ENCODE measurements at places on chromosomes 5 and 9.
A peak's percentile ranks its signal among the peaks of the same experiment; 100 is the strongest.

DNA sequence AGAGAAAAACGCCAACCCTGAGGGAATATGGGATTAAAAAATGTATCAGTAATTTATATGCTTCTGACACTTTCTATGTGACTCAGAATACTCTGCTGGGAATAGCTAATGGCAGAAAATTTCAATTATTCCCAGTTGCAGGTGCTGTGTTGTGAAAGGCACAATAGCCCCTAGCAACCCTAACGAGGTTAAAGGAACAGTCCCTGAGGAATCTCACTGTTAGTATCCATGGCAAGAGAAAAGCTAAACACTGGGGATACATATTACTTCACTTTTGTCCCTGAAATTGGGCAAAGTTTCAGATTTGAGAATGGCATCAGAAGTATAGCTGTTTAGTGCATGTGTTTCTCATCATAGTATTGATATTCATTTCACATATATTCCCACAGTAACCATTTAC, 555.0 kb downstream of the RAB3C start:
- no peaks in the 10 kb centered on the region for H3K27me3 ChIP-seq
- H3K27ac ChIP-seq: no peak overlapping the region
- H3K36me3 ChIP-seq: no peaks in the 10 kb centered on the region
- H3K4me3 ChIP-seq: no peak overlapping the region
- DNase-seq: no peak

- H3K27ac ChIP-seq: no peak overlapping the region
- H3K36me3 ChIP-seq: no peaks in the 10 kb centered on the region
- no peaks in the 10 kb centered on the region for H3K4me1 ChIP-seq
- DNase-seq: no peak
These were observed 266.3 kb downstream of the SEC61B start for GRCh38 chr9:99488131-99489059.

DNA sequence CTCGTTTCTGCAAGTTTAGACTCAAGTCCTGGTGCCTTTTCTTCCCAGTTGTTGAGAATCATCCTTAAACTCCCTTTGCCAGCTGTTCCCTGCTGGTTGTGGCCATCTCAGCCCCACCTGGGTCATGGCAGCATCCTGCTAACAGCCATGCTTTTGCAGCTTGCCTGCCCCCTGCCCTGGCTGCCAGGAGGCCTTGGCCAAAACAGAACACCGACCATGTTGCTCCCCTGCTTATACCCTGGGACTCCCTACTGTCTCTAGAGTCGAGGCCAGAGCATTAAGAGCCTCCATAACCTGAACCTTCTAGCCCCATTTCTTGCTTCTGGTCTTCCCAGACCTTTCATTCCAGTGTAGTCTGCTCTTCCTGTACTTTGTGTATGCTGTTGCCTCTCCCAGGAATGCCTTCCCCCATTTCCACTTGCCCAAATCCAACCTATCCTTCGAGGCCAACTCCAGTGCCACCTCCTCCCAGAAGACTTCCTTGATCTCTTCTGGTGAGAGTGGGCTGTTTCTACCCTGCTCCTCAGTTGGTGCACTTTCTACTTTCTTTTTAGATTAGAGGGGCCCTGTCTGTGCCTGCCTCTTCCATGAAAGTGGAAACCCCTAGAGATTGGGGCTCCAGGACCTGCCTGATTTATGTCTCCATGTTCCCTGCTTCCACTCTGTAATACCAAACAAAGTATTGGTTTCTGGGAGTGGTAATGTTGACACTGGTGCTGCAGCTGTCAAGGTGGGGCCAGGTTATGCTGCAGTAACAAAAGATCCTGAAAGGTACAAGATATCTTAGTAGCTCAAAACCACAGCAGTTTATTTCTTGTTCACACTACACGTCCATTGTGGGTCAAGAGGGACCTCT, 88.2 kb downstream of the AMBP start:
- H3K4me3 ChIP-seq: no peak overlapping the region
- H3K4me1 ChIP-seq: no peaks in the 10 kb centered on the region
- no peak overlapping the region for H3K27ac ChIP-seq
- DNase-seq: no peak

GRCh38 chr9:1429297-1429696, 379.1 kb downstream of the DMRT2 start:
- H3K36me3 ChIP-seq: no peaks in the 10 kb centered on the region
- no peaks in the 10 kb centered on the region for H3K27me3 ChIP-seq
- H3K4me1 ChIP-seq: no peaks in the 10 kb centered on the region
- DNase-seq: no peak
- no peak overlapping the region for H3K4me3 ChIP-seq
- no peak overlapping the region for H3K27ac ChIP-seq

- H3K4me3 ChIP-seq: no peak overlapping the region
- no peak overlapping the region for H3K27ac ChIP-seq
- DNase-seq: no peak
- no peaks in the 10 kb centered on the region for H3K27me3 ChIP-seq
These were observed 77.9 kb downstream of the SLCO4C1 start for GRCh38 chr5:102218159-102218558.

- H3K27me3 ChIP-seq: no peaks in the 10 kb centered on the region
- no peak overlapping the region for H3K27ac ChIP-seq
- H3K4me1 ChIP-seq: no peaks in the 10 kb centered on the region
These were observed 197.8 kb upstream of the NREP start for GRCh38 chr5:111954516-111955395.

DNA sequence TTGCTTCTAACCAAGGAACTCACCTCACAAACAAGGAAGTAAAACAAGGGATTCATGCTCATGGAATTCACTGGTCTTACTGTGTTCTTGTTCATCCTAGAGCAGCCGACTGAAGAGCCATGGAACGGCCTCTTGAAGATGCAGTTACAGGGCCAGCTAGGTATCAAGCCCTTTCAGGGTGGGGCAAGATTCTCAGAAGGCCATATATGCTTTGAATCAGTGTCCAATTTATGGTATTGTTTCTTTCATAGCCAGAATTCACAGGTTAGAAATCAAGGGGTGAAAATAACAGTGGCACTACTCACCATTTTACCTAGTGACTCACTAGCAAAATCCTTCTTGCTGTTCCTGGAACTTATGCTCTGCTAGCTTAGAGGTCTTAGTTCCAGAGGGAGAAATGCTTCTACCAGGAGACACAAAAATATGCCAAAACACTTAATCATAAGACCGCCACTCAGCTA, 159.5 kb upstream of the CDH10 start:
- DNase-seq: no peak
- no peak overlapping the region for H3K4me3 ChIP-seq
- H3K4me1 ChIP-seq: no peaks in the 10 kb centered on the region
- no peak overlapping the region for H3K27ac ChIP-seq
- no peaks in the 10 kb centered on the region for H3K36me3 ChIP-seq

- H3K27me3 ChIP-seq: peaks cover 6% of the 10 kb centered on the region
- no peak for DNase-seq
- no peak overlapping the region for H3K27ac ChIP-seq
- H3K36me3 ChIP-seq: no peaks in the 10 kb centered on the region
These were observed 126.1 kb upstream of the HAND1 start for GRCh38 chr5:154603953-154604679.

GRCh38 chr5:95915999-95916686, 45.5 kb downstream of the ELL2 start:
- no peaks in the 10 kb centered on the region for H3K4me1 ChIP-seq
- H3K27me3 ChIP-seq: no peaks in the 10 kb centered on the region
- no peak for DNase-seq
- no peak overlapping the region for H3K27ac ChIP-seq
- peaks cover 9% of the 10 kb centered on the region for H3K36me3 ChIP-seq
- no peak overlapping the region for H3K4me3 ChIP-seq

GRCh38 chr9:21031091-21031807, at the start of gene HACD4:
HACD4 (minus strand) TSS chr9:21031640; CDS start chr9:21031590, 50 bp downstream.
- DNase-seq: peak; percentile 57
- peaks cover 4% of the 10 kb centered on the region for H3K36me3 ChIP-seq
- peak within 1 kb of the TSS; percentile 82 for H3K4me3 ChIP-seq

DNA sequence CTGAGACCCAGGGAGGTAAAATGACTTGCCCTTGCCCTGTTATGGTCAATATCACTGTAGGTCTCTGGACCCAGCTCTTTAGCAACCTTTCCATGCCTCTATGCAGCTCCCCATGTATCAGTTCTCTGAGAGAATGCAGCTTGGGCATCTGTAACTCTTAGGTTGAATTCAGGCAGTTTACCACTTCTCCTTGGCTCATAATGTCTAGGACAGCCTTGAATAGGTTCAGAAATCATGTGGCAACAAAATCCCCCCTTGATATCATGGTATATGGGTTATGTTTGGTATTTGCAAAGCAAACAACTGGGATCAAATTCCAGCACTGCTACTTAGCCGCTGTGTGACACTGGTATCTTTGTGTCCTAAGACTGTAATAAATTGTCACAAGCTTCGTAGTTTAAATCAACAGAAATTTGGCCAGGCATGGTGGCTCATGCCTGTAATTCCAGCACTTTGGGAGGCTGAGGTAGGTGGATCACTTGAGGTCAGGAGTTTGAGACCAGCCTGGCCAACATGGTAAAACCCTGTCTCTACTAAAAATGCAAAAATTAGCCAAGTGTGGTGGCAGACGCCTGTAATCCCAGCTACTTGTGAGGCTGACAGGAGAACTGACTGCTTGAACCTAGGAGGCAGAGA, 10.7 kb upstream of the SUB1 start:
- no peak overlapping the region for H3K4me3 ChIP-seq
- DNase-seq: no peak
- no peaks in the 10 kb centered on the region for H3K27me3 ChIP-seq
- no peaks in the 10 kb centered on the region for H3K36me3 ChIP-seq
- H3K4me1 ChIP-seq: no peaks in the 10 kb centered on the region

DNA sequence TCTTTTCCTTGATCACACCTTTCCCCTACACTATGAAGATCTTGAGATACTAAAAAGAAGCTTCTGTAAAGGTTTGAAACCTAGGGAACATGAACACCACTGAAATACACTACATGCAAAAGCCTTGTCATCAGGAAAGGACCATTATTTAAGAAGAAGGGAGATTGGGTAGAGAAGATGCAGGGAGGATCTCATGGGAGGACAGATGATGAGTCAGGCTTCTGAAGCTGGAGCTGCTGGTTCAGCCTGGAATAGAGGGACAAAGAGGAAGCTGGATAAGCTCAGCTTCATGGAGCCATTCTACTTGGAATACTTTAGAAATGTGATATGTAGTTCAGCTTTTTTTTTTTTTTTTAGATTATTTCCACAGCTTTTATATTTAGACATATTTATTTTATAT, 169.8 kb downstream of the MAN2A1 start:
- H3K4me3 ChIP-seq: no peak overlapping the region
- peaks cover 4% of the 10 kb centered on the region for H3K36me3 ChIP-seq
- no peak overlapping the region for H3K27ac ChIP-seq
- no peak for DNase-seq
- H3K27me3 ChIP-seq: no peaks in the 10 kb centered on the region

DNA sequence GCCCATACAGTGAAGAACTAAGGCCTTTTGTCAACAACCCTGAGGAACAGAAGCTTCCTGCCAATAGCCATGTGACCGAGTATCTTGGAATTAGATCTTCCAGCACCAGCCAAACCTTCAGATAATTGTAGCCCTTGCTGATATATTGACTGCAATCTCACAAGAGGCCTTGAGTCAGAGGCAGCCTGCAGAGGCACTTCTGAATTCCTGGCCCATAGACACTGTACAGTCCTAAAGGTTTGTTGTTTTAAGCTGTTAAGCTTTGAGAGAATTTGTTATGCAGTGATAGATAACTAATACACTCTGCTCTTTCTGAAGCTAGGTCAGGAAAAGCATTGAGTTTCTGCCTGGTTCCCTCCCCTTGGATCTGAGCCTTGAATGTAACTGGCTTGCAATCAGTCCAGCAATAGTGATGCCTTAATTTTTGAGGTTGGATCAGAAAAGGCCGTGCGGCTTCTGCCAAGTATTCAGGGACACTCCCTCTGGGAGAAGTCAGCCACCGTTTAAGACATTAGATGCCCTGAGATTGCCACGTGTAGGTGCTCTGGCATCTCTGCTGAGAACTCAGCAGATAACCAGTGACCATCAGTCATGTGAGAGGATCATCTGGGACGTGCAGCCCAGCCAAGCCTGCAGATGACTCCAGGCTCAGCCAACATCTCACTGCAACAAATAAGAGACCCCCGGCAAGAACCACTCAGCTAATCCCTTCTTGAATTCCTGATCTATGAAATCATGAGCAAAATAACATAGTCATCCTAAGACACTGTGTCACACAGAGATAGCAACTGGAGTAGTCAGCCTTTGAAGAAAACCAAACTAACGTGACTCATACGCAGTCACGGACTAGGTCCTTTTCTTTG, 126.8 kb upstream of the STC2 start:
- no peak for DNase-seq
- H3K27ac ChIP-seq: no peak overlapping the region
- no peaks in the 10 kb centered on the region for H3K36me3 ChIP-seq
- no peaks in the 10 kb centered on the region for H3K4me1 ChIP-seq
- H3K27me3 ChIP-seq: no peaks in the 10 kb centered on the region

- H3K27me3 ChIP-seq: peaks cover 8% of the 10 kb centered on the region
- no peak for DNase-seq
- H3K27ac ChIP-seq: no peak within 1 kb of the TSS
- H3K36me3 ChIP-seq: no peaks in the 10 kb centered on the region
- peak within 1 kb of the TSS; percentile 57 for H3K4me3 ChIP-seq
- H3K4me1 ChIP-seq: peaks cover 3% of the 10 kb centered on the region
These were observed at the start of gene DAB2 for GRCh38 chr5:39424736-39425637. DAB2 (minus strand) TSS chr5:39424980; CDS start chr5:39394320, 30,660 bp downstream.

DNA sequence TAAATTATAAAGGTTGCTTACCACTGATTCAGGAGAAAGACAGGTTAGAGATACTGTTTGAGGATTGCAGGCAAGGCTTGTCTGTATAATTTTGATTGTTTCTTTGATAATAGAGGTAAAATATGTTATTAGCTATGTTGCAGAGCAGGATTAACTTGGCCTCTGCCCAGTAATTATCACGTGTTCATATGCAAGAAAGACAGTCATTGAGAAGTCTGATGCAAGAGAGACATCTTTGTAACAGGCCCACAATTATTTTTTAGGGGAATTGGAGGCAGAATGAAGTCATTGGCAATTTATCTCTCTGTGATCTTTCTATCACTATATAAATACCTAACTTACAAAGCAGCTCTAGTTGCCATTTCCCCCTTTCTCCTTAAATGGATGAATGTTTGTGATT, 46.0 kb downstream of the SLC44A1 start:
- no peak overlapping the region for H3K4me3 ChIP-seq
- H3K4me1 ChIP-seq: no peaks in the 10 kb centered on the region
- H3K36me3 ChIP-seq: no peaks in the 10 kb centered on the region

- H3K4me3 ChIP-seq: no peak overlapping the region
- no peaks in the 10 kb centered on the region for H3K27me3 ChIP-seq
- no peak for DNase-seq
- H3K27ac ChIP-seq: no peak overlapping the region
- peaks cover 62% of the 10 kb centered on the region for H3K36me3 ChIP-seq
These were observed 46.3 kb downstream of the NNT start for GRCh38 chr5:43649256-43649655.

GRCh38 chr9:35905051-35905781, 786 bp upstream of the HRCT1 start:
- no peaks in the 10 kb centered on the region for H3K27me3 ChIP-seq
- DNase-seq: no peak
- no peak overlapping the region for H3K4me3 ChIP-seq
- H3K36me3 ChIP-seq: no peaks in the 10 kb centered on the region
- H3K4me1 ChIP-seq: peaks cover 37% of the 10 kb centered on the region
- H3K27ac ChIP-seq: no peak overlapping the region

- no peak overlapping the region for H3K27ac ChIP-seq
- H3K4me3 ChIP-seq: no peak overlapping the region
- H3K36me3 ChIP-seq: no peaks in the 10 kb centered on the region
- H3K4me1 ChIP-seq: peaks cover 4% of the 10 kb centered on the region
- no peak for DNase-seq
These were observed 3.3 kb upstream of the PBX3 start for GRCh38 chr9:125743682-125744428.
